ENCODE measurements at places on chromosomes 3 and 15.
A peak's percentile ranks its signal among the peaks of the same experiment; 100 is the strongest.

GRCh38 chr3:102866845-102867244, 432.0 kb downstream of the ZPLD1 start:
- DNase-seq: no peak

GRCh38 chr15:61100512-61100911, 128.6 kb downstream of the RORA start:
- DNase-seq: no peak

GRCh38 chr3:177425042-177425441, 227.8 kb upstream of the TBL1XR1 start:
- no peak for DNase-seq

- no peak for DNase-seq
Measured at GRCh38 chr15:29003840-29004233, 118.1 kb downstream of the APBA2 start.

- no peak for DNase-seq
Measured at GRCh38 chr15:43239732-43240491, 19.1 kb upstream of the EPB42 start.

DNA sequence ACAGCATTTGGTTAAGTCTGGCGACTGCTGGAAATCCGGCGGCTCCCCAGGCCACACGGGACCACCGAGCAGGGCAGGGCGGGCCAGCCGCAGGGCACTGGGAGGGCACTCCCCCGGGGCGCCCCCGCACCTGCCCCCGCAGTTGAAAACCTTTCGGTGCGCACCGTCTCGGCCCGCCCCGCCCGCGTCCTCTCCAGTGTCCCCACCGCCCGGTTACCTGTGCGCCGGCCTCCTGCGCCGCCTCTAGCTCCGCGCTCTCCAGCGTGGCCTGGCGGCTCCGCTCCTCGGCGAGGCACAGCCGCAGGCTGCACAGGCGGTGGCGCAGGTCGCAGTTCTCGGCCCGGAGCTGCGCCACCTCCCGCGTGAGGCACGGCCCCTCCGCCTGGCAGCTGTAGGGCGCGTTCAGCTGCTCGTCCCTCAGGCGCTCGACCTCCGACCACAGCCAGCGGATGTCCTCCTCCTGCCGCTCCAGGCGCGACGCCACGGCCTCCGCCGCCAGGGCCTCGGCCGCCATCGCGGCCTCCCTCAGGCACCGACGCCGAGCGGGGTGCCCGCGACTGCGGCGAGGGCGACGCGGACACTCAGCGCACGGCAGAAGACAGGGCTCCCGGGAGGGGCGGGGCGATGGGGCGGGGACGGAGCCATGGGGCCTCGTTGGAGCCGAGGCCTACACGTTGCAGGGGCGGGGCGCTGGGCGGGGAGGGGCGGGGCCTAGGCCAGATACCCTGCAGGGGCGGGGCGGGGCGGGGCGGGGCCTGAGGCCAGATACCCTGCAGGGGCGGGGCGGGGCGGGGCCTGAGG, at the start of gene TARS3:
Gene TARS3 (minus strand): TSS at position 600 of the 801 bp plus-strand sequence. CDS start 86 bp downstream, at position 514.
- peak; percentile 94 for DNase-seq

- DNase-seq: no peak
Measured at GRCh38 chr15:77026501-77027110, 31.7 kb downstream of the PSTPIP1 start.

GRCh38 chr3:99648101-99648500, 9.7 kb downstream of the COL8A1 start:
- no peak for DNase-seq

- no peak for DNase-seq
Measured at GRCh38 chr3:156818890-156819289, 7.3 kb upstream of the LEKR1 start.

GRCh38 chr3:55567615-55568014, 80.5 kb upstream of the WNT5A start:
- no peak for DNase-seq

GRCh38 chr3:35639254-35640186, at the start of gene ARPP21:
TSS of gene ARPP21 (plus strand) at chr3:35639525. CDS start at chr3:35681752, 42,227 bp downstream.
- DNase-seq: no peak

GRCh38 chr3:169669816-169670215, 6.3 kb upstream of the MECOM start:
- no peak for DNase-seq

DNA sequence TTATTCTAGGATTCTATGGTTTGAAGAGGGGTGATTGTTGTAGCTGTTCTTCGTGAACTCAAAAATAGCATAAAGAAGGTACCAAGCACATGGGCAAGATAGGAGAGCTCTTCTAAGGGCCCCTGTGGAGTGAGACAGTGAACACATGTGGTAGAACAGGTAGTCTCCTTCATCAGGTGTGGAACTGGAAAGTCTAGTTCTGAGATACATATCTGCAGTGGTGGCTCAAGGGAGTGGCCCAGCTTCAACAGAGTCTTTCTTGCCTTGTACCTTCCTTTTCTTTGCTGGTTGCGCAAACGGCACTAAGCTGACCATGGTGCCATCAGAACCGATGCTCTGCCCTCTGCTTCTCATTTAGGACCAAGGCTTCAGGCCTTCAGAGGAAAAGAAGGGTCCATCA, 65.2 kb downstream of the CERS3 start:
- DNase-seq: no peak

DNA sequence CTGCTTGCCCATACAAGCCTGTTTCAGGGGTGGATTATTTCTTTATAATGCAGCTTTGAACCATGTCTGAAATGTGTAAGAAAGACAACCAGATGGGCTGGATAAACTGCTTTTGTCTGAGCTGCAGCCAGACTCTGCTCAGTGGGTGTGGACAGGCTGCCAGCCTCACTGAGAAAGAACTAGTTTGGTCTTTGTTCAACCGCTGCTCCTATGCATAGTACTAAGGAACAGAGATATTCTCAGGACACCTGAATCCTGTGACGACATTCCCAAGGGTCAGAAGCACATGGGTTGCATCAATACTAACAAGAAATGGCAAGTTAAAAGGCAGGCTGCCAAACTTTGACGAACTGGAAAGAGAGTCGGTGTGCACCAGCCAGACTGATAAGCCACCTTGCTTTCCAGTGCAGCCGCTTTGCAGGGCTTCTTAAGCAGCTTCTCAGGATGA, 57.2 kb downstream of the PLD1 start:
- DNase-seq: no peak

GRCh38 chr15:26325495-26325894, 447.4 kb downstream of the GABRB3 start:
- DNase-seq: no peak

GRCh38 chr15:101379647-101380046, 84.6 kb upstream of the SNRPA1 start:
- DNase-seq: no peak

DNA sequence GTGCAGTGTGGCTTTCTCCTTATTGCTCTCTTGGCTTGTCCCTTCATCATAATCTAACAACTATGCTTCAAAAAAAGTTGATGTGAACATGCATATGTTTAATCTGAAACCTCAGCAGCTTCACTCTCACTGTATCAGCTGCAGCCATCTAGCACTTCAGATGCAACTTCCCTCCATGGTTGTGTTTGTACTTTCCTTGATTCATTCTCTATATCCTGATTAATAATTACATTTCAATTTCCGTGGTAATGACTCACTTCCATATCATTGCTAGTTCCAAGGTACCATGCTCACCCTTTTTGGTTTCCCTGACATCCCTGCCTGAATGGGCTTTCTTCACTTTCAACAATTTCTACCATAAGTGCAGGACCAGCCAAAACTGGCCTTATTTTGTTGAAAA, 51.2 kb downstream of the MDFIC2 start:
- no peak for DNase-seq

- no peak for DNase-seq
Measured at GRCh38 chr3:127722091-127722784, 49.5 kb downstream of the ABTB1 start.

DNA sequence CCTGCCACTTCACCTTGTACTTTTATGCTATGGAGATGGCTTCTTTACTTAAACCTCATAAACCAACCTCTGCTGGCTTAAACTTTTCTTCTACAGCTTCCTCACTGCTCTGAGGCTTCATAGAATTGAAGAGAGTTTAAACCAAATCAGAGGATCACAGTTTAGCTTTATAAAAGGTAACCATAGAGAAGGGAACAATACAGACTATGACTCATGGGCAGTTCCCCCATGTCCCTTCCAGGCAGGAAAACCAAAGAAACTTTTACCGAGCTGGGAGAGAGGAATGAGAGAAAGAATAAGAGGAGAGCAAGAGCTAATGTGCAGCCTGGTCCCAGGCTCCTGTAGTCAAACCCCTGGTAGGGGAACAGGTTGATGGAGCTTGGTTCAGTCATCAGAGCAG, 53.9 kb upstream of the NEDD4 start:
- no peak for DNase-seq

DNA sequence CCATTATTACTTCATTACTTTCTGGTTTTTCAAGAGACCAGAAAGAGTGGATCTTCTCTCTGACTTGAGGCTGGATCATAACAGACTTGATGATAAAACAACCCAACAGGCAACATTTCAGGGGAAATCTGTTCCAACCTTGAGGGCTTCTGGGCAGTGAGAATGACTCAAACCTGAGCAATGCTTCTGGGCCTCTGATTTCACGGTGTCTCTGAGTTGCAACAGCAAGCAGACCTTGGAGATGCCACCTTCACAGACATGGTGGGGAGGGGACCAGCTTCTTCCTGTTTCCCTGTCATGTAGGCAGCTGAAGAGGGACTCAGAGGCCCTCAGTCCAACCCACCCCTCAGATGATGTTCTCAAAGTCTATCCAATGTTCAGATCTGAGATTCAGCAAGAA, 104.0 kb downstream of the ABHD5 start:
- no peak for DNase-seq

DNA sequence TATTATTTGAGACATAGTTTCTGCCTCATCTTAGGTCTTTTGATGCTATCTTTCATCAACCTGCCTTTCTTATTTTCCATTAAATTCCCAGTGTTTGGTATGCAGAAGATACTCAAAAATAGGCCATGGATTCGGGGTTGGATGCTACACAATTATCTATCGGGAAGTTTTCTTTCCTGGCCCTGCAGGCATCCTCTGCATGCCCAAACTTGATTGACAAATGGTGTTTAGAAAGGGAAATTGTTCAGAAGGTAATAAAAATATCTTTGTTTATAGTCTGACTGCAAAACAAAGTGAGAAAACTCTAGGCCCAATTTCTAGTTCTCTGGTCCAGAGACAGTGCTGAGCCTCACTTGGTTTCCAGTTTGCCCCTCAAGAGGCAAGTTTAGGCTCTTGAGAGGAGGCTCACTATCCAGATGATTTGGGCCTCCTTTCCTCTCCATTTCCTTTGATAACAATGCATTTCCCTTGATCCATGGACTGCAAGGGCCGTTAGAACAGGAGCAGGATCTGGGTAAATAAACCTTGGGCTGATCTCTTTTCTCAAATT, 157.1 kb upstream of the DPH6 start:
- DNase-seq: no peak

GRCh38 chr3:11818033-11818432, 28.7 kb downstream of the TAMM41 start:
- no peak for DNase-seq

DNA sequence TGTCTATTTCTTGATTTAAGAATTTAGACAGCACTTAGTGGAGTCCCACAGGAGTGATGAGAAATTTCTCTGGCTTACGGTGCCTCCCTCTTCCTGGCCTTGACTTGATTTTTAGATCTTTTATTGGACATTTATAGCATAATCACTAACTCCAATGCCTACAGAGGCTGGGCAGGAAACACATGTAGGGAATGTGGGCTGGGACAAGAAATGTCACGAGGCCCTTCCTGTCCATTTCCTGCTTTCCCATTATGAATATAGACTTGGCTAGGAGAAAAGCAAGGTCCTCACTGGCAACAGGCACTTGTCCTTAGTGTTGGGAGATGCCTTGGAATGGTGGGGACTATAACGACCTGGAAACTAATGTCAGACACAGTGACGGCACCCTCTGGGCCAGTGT, 100.3 kb downstream of the MYLK start:
- DNase-seq: no peak

GRCh38 chr3:117962750-117963149, 1071.9 kb downstream of the IGSF11 start:
- DNase-seq: no peak

DNA sequence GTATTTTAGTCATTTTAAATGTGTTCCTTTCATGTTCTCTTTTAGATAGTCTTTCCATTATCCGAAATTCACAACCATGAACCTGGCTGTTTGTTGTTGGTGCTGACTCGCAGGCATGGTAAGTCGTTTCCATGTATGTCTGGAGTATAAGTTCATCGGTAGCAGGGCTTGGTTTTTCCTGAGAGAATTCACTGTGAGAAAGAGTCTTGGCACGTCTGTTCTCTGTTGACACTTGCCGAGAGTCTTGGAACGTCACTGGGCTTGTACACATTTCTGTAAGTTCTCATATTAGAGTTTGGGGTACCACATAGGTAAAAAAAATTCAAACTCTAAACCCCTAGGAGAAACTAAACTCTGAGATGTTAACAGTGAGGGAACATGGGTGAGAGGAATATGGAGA, 29.4 kb upstream of the EIF4A2 start:
- no peak for DNase-seq

- no peak for DNase-seq
Measured at GRCh38 chr15:46622851-46623250, 988.0 kb downstream of the SQOR start.

DNA sequence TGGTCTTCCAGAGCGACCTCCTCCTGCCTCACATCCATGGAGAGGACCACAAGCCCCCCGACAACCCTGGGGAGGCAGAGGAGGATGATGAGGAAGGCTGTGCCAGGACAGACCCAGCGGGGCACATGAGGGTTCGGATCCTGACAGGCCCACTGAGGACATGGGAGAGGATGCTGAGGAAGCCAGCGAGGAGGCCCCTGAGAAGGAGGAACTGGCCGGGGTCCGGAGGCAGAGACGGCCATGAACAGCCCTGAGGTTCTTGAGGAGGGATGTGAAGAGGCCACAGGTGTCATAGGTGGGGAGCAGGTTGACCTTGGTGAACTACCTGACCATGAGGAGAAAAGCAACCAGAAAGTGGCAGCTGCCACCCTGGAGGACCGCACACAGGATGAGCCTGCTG, 54.9 kb upstream of the WNT7A start:
- DNase-seq: no peak

- DNase-seq: no peak
Measured at GRCh38 chr3:61331929-61332552, 80.8 kb upstream of the FHIT start.

DNA sequence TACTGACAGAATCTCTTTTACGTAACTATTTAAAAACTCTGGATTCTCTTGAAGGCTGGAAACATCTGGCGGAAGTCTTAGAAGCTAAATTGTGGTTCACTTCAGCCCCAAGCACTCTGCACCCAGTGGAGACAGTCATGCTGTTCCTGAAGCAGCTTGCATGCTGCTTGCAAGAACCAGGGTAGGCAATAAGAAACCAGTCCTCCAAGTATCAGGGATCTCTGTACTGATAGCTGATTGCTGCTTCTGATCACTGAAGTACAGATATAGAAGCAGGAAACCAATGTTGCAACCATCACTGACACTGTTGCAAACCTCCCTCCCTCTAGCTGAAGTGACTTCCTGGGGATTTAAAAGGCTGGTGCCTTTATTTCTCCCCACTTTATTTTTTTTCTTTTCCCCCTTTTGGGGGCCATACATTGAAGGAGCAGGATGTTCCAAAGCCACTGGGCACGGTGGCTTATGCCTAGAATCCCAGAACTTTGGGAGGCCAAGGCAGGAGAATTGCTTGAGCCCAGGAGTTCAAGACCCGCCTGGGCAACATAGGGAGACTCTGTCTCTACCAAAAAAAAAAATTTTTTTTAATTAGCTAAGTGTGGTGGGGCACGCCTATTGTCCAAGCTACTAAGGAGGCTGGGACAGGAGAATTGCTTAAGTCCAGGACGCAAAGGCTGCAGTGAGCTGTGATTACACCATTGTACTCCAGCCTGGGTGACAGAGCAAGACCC, 15.3 kb downstream of the SPCS1 start:
- no peak for DNase-seq

- no peak for DNase-seq
Measured at GRCh38 chr15:51460796-51461195, 119.3 kb downstream of the GLDN start.

All from activated T-helper 1 cell treated with Interleukin-2 at 50 U/mL for 16 hours (primary cell).